Pons (tissue), 1 donor: ENCODE measurements at places on chromosomes 5 and 9.
A peak's percentile ranks its signal among the peaks of the same experiment; 100 is the strongest.

- DNase-seq = no peak
These were observed 116.1 kb upstream of the RASA1 start for GRCh38 chr5:87151547-87151946.

DNA sequence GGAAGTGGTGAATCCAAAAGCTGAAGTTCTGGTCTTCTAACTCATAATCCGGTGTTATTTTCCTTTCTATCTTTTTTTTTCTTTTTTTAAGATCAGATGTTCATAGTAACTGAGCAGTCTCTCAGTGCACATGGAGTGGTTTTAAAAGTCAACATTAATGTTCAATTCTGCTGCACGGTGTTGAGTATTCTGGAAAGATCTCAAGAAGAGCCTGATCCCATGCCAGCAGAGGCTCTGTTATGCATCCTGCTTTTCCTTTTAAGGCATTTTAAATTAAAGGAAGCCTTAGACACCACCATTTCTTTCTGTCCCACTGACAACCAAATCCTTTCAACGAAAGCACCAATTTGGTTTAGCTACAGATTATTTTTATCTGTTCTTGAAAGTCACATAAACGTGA lies 33.4 kb downstream of the SEMA5A start:
- DNase-seq = no peak

GRCh38 chr9:88183798-88184495 lies 45.7 kb upstream of the SPATA31C2 start:
- no peak for DNase-seq

DNA sequence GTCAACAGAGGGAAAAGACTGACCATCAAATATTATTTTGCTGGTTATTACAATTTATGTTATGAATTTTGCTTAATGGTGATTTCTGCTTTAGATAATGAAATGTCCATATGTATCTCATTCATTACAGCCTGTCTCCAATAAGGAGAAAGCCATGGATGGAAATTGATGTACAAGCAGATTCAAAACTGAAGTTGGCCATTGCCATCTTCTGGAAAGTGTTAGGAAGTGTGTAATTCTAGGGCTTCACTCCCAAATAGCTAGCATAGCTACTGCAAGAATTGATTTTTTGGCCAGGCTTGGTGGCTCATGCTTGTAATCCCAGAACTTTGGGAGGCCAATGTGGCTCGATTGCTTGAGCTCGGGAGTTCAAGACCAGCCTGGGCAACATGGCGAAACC lies 45.8 kb downstream of the DYNC2I2 start:
- peak; percentile 51 for DNase-seq

DNA sequence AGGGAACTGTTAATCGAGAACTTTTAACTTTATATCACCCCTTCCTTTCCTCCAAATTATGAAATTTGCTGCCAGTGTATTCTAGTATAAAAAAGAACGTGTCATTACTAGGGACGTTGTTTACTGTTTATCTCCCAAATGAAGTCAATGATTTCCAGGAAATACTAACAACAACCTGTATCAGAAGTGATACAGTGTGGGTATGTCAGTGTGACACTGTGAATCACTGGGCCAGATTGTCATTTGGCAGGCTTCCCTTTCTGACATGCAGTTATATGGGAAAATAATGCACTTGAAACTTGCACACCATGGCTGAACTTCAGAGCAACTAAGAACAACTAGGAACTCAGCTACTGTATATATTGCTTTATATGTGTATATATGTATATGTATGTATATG lies 12.6 kb downstream of the ZNF462 start:
- peak; percentile 43 for DNase-seq

- no peak for DNase-seq
These were observed 45.3 kb upstream of the SUSD3 start for GRCh38 chr9:93012963-93013855.

DNA sequence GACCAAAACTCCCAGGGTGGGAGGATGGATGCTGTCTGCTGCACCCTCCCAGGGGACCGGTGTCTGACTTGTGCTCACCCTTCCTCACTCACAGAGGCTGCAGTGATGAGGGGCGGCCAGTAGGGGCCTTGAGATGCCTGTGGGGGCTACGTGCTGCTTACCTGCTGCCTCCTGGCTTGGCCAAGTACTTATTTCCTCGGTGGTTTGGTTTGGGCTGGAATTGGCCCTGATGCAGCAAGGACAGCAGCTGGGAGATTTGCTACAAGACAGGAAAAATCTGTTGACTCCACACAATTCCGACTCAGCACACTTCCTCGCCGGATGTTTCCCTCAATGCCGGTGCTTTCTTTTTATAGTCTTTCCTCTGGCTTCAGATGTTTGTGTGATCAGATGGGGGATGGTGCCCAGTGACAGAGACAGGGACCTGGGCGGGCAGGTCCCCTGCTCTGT lies 6.6 kb downstream of the PCDH12 start:
- DNase-seq = no peak

GRCh38 chr9:137470785-137471184 lies 11.7 kb upstream of the NSMF start:
- no peak for DNase-seq

- DNase-seq = no peak
These were observed 8.2 kb upstream of the GDNF start for GRCh38 chr5:37847978-37848425.

- peak; percentile 73 for DNase-seq
These were observed 11.0 kb upstream of the EXOSC2 start for GRCh38 chr9:130682421-130683121.

GRCh38 chr5:175712681-175713085 lies 54.8 kb downstream of the HRH2 start:
- no peak for DNase-seq

GRCh38 chr5:58281189-58281588 lies 178.7 kb downstream of the PLK2 start:
- no peak for DNase-seq

DNA sequence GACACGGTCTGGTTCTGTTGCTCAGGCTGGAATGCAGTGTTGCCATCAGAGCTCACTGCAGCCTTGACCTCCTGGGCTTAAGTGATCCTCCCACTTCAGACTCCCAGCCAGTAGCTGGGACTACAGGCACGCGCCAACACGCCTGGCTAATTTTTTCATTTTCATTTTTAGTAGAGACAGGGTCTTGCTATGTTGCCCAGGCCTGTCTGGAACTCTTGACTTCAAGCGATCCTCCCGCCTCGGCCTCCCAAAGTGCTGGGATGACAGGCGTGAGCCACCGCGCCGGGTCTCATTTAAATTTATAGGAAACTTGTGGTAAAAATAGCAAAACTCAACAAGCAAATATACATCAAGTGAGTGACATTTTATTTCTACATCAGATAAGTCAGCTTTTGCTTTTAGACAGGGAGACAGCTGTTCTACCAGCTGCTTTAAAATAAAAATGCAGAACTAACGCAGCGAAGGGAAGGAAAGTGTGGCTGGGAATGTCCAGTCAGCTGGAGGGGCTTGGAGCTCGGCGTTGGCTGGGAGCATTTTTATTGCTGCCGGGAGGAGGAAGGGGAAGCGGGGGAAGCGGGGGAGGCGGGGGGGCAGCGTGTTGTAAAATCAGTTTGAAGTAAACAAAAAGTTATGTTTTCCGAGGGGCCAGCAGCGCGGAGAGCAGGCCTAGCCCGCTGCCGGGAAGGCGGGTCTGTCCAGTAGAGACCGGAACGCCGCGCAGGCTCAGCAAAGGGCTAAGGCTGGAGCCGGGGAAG lies 707 bp upstream of the ZFYVE16 start:
- no peak for DNase-seq

GRCh38 chr5:156802501-156802900 lies 47.6 kb upstream of the PPP1R2B start:
- no peak for DNase-seq

DNA sequence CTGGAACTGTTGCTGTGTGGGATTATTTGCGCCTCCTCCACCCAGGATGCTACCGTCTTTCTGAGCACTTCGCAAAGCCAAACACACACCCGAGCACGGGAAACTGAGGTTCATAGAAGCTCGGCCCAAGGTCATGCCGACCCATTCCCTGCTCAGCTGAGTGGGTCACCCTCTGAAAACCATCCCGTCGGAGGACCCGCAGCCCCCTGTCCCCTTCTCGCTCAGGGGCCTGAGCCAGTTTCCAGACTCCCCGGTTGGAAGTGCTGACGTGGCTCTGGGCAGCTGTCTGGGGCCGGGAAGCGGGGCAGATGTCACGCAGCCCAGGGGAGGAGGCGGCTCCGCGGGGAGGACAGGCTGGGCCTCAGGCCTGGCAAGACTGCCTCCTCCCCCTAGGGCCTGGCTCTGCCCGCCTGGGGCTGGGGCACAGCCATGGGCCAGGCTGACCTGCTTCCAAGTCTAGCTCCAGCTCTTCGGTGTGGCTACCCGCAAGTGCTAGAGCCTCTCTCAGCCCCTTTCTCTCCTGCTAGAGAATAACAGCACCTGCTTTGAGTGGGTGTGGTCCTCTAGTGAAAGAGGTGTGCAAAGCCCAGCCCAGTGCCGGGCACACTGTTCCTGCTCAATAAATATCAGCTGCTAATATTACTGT lies 9.9 kb upstream of the CXXC5 start:
- DNase-seq = peak; percentile 88

- DNase-seq = no peak
These were observed 12.5 kb upstream of the EXOSC2 start for GRCh38 chr9:130680836-130681768.

DNA sequence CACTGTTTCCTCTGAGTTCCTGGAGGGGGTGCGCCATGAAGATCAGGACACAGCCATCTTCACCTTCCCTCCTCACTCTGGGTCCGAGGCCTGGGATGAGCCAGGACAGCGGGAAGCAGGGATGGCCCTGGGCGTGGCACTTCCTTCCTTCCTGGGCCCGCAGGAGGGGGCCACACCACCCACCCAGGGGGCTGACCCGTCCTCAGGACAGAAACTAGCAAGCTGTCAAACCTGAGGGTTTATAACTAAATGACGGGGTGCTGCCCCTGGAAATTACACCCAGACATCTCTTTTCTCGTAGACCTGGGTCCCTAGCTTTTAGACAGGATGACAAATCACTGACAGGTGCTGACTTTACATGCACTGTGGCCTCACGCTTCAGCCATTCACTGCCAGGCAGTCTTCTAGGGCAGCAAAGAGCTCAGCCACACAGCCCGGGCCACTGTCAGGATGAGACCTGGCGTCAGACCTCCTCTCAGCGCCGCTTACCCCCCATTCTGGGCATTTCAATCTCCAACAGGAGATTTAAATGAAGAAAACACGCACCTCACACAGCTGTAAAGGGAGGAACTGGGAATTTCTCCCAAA lies 8.1 kb downstream of the FCN2 start:
- DNase-seq = no peak

GRCh38 chr5:126066836-126067235 lies 356.4 kb upstream of the GRAMD2B start:
- DNase-seq = no peak
